Fibroblast of skin of back (primary cell): ENCODE measurements at places on chromosomes 5 and 9.
A peak's percentile ranks its signal among the peaks of the same experiment; 100 is the strongest.

DNA sequence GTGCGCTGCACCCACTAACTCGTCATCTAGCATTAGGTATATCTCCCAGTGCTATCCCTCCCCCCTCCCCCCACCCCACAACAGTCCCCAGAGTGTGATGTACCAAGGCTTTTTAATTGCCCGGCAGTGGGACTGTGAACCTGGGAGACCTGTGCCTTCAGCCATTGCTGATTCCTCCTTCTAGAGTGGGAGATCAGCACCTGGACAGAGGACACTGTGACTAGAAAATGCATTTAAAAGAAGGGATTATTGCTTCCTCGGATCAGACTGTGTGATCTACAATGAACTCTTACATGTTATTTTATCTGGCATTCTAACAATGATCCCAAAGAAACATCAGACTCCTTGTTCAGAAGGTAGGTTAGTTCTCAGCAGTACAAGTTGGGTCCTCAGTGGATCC is 25.9 kb downstream of the CTSL start:
- no peak for DNase-seq

DNA sequence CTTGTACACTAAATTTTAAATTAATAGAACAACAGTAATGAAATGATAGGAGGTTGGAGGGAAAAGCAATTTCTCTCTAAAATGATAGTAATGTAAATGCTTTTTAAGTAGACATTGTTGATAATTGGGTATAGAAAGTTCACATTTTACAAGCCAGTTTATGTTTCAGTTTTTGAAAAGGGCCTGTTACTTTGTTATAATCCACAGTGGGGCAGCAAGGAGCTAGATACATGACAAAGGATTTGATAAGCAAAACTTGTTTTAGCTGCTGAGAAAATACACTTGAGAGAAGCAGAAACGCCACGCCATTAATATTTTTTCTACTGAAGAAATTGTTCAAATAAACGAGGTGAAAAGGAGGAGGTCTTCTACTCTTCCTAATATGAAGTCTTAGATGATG is 30.2 kb downstream of the SREK1 start:
- DNase-seq, result peak; percentile 16

- DNase-seq, result no peak
Observed at GRCh38 chr5:28249771-28250415, 1211.5 kb upstream of the CDH9 start.

- no peak for DNase-seq
Observed at GRCh38 chr9:16868701-16869100, 1.8 kb downstream of the BNC2 start.

DNA sequence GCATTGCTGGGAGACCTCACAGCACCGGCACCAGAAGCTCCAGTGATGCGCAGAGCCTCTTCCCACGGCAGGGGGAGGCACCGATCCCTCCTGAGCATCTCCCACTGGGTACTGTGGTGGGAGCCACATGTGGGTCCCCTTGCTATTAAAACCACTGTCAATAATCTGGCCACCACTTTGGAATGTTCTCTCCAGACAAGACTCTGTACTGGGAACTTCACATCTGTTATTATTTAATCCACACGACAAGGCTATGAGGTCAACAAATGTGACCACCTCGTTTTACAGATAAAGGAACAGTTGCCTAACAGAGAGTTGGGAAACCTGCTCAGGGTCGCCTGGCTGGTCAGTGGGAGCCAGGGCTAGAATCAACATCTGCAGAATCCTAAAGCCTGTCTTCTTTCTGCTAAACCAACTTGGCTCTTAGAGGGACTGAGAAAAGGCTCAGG is 72.7 kb downstream of the EPB41L4B start:
- DNase-seq, result peak; percentile 80

GRCh38 chr5:132807163-132807838 is 5.8 kb upstream of the SOWAHA start:
- DNase-seq, result peak; percentile 16

GRCh38 chr5:38555354-38556087 is 925 bp downstream of the LIFR start:
- DNase-seq, result no peak

DNA sequence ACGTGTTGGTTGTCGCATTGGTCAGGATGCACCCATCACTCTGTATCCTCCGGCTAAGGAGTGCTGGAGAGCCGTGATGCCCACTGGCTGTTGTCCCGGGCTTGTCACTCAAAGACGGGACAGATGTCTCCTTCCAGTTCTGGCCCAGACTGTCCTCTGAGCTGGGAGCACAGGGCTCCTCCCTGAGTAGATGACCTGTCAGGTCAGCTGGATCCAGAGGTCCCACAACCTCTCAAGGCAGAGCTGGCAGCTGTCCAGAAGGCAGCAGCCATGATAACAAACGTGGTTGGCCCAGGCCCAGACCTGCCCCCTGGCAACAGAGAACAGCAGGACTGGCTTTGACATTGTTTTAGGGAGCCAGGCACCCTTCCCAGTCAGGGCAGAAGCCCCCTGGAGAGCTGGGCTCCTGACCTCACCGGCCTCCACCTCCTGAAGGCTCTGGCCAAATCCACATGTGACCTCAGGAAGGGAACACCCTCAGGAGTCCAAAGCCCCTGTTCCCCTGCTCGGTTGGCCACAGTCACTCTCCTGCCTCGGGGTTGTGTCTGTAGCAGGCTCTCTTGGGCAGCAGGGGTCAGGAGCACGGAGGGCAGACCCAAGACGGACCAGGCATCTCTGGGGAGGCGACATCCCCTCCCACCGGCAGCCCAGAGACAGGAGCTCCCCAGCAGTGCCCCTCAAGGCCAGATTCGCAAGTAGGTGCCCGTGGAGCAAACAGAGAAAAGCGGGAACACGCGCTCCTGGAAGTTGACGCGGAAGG is 10.3 kb downstream of the TRIM7 start:
- no peak for DNase-seq

- peak; percentile 20 for DNase-seq
Observed at GRCh38 chr5:1140171-1140817, 28.4 kb upstream of the SLC12A7 start.

DNA sequence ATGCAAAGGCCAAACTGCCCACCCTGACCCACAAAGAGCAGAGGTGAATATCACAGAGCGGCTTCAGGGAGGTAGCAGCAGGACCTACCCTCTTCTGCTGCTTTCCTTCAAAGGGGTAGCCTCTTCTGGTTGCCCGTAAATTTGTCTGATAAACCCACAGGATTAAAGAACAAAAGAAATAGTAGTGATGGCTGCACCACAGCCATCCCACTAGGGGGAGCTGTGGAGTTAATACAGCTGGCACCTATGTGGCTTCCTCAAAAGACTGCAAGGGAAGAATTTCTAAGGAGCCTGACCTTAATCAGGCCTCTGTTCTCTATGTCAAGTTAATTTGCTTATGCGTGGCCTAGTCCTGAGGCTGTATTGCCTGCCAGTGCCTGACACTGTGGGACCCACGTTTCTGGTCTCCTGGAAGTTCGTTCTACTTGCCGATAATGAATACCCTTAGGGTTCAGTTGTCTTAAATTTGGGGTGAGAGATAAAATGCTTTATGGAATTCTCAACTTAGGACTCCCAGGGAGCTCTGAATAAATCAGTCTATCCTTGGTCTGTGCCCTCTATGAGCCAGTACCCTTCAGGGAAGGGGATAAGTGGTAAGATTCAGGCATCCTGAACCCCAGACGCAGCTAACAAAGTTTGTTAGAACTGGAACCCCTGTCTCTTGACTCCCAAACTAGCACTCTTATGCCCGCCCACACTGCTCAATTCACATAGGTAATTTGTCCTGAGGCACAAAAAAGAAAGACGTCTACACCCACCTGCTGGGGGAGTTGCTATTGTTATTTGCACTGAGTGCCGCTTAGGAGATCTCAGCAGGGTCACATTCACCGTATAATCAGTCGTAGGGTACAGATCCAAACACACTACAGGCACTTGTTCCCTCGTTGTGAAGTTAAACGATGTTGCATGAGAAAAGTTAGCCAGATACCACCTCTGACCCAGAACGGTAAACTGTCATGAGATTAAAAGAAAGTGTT is 77.1 kb downstream of the SUSD1 start:
- peak; percentile 72 for DNase-seq

DNA sequence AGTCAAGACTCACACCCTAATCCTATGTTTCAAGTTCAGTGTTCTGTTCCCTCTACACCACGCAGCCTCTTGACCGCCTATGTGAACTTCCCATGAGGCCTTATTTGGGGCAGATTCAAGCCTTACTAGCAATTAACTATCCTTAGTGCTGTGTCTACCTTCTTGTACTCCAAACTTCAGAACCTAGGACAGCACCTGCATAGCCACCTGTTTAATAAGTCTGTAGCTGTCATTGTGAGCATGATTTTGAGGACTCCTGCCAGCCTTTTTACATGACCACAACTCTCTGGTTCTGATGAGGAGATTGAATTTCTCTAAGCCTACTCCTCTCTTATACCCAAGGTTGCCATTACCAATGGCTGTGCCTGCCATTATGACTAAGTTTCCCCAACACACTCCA is 50.8 kb upstream of the PCSK1 start:
- DNase-seq, result peak; percentile 56

- no peak for DNase-seq
Observed at GRCh38 chr9:98214811-98215210, 22.4 kb upstream of the CORO2A start.

DNA sequence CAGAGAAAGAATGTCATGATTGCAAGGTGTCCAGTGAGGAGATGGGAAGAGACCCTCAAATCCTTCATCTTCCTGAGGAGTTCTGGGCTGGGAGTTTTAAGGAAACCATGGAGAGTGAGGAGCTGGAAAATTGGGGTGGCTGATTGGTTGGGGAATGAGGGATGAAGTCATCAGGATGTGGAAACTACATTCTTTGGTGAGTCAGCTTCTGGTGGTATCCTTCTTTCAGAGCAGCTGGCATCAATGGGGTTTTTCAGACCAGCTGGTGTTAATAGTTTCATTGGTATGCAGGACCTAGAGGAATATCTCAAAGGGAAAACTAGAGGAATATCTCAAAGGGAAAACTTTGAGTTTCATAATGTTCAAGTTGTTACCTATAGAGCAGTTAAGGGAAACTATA is 45.2 kb downstream of the RNF180 start:
- DNase-seq, result peak; percentile 91

DNA sequence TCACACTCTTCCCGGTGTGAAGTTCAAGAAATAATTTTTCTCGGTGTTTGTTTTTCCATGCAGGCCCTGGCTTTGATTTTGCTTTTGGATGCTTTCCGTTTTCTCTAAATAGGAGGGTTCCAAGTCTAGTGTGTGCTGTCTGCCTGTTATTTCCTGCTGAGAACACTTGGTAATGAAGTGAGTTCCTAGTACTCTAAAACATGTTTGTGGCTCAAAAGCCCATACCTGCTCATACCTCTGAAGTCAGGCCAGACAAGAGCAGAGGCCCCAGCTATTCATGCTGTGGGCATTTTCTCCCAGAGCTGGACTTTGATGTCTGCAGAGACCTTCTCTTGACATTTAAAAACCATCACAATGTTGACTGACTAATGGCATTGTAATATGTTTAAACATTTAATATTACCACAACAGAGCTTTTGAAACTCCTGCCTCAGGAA is 211.2 kb downstream of the GOLPH3 start:
- DNase-seq, result peak; percentile 11

GRCh38 chr5:134994560-134995156 is 27.0 kb downstream of the CATSPER3 start:
- no peak for DNase-seq

DNA sequence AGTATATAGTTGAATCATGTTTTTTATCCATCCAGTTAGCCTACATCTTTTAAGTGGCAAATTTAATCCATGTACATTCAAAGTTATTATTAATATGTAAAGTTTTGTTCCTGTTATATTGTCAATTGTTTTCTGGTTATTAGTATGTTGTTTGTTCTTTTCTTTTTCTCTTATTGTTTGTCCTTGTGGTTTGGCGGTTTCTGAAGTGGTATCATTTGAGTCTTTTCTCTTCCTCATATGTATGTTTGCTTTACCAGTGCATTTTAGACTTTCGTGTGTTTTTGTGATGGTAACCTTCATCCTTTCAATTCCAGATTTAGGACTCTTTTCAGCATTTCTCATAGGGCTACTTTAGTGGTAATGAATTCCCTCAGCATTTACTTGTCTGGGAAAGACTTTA is 130.4 kb upstream of the RFX3 start:
- no peak for DNase-seq

DNA sequence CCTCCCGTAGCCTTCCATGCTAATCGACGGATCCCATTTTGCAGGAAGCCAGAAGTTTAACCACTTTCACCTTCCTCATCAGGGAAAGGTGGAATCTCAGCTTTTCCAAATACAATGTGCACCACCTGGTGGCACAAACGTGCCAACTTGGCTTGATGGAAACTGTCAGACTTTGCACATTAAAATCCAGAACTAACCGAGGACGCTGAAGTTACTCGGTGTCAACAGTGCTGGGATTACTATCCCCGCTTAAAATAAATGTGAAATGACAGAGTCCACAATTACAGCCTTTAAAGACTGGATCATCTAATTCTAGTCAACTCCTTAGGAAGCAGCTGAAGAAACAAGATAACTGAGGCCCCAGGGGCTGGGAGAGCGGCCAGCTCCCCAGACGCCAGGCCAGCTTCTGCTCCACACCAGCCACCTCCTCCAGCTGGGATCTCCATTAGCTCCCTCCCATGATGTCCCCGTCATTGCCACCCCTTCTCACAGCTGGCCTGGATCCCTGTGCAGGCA is 50.1 kb upstream of the RETREG1 start:
- no peak for DNase-seq

GRCh38 chr5:125152461-125153189 is 406.2 kb upstream of the ZNF608 start:
- no peak for DNase-seq

DNA sequence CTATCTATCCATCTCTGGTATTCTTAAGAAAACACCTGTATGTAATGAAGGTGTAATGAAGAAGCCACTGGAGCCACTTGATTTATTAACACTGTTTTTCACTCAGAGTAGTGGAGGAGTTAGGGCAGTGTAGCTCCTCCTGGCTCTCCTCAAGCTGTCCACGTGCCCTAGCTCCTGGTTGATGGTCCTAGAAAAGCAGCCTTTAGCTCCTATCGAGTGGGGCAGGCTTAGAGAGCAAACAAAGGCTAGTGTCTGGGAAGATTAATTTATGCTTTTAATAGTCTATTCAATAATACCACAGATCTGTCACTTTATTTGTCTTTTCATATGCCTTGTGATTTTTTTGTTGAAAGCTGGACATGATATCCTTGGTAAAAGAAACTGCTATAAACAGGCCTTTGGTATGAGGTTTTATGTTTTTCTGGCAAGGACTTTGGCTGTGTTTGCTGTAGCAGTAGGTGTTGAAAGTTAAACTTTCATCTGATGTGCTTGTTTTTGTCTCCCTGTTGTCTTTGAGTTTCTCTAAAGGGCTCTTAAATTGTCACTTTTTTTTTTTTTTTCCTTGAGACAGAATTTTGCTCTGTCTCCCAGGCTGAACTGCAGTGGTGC is 141.1 kb downstream of the GCNT1 start:
- DNase-seq, result no peak

DNA sequence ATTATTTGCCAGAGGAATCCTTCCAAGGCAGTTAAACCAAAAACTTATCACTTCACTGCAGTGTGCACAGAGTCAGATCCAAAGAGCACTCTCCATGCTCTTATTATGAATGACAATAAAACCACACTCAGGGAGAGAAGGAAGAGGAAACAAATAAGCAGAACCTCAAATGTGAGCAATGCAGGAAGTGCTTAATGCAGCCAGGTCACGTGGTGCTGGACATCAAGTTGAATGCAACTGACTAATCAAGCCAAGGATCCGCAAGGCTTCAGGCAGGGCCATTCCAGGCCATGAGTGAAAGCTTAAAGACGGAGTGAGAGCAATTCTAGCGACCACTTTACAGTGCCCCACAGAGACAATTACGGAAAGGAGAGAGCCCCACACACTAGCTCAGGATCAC is 230.4 kb upstream of the PUM3 start:
- DNase-seq, result no peak

GRCh38 chr5:67353500-67354450 is 157.2 kb upstream of the CD180 start:
- no peak for DNase-seq

GRCh38 chr5:74164725-74165235 is 475.7 kb downstream of the ENC1 start:
- DNase-seq, result no peak
